ENCODE measurements at places on chromosomes 16 and 17. TPM values are rescaled to one million over a fixed set of nuclear protein-coding genes. Genes with fewer than 3 reads are reported as not detected.

Gene CLEC16A
- 10.9 TPM for polyA plus RNA-seq

Gene ARHGDIG
- not detected for polyA plus RNA-seq

Gene RPS15A
- 8,103 TPM for polyA plus RNA-seq

Gene EVPL
- 12.5 TPM for polyA plus RNA-seq

Gene PRDM7
- polyA plus RNA-seq = not detected

Gene PSME3
- polyA plus RNA-seq = 58.6 TPM
